ENCODE measurements at places on chromosomes 16 and 17. TPM values are rescaled to one million over a fixed set of nuclear protein-coding genes. Genes with fewer than 3 reads are reported as not detected.

Gene CORO7
- total RNA-seq: 19.4 TPM

Gene ATP2C2
- 5.7 TPM for total RNA-seq

Gene KRTAP4-9
- total RNA-seq: not detected

Gene NPIPB13
- 2.4 TPM for total RNA-seq

Gene SCGB1C2
- not detected for total RNA-seq

Gene NPTX1
- 0.31 TPM for total RNA-seq

Gene ASGR1
- 0.21 TPM for total RNA-seq

Gene ALOX12B
- total RNA-seq: 0.72 TPM

GRCh38 chr17:50424246-50424995 is 1.6 kb upstream of the ACSF2 start:
- DNase-seq: no peak

- peak; percentile 45 for DNase-seq
Measured at GRCh38 chr17:38352245-38353085, 821 bp downstream of the SOCS7 start.

GRCh38 chr17:32719689-32720088 is 157.2 kb downstream of the MYO1D start:
- no peak for DNase-seq

- no peak for DNase-seq
Measured at GRCh38 chr17:40697297-40697696, 6.3 kb downstream of the KRT24 start.

- no peak for DNase-seq
Measured at GRCh38 chr16:2242598-2242997, 6.4 kb downstream of the DNASE1L2 start.

- DNase-seq: no peak
Measured at GRCh38 chr17:13806092-13806491, 204.4 kb upstream of the HS3ST3A1 start.

- DNase-seq: no peak
Measured at GRCh38 chr16:3856367-3857141, 24.0 kb downstream of the CREBBP start.

DNA sequence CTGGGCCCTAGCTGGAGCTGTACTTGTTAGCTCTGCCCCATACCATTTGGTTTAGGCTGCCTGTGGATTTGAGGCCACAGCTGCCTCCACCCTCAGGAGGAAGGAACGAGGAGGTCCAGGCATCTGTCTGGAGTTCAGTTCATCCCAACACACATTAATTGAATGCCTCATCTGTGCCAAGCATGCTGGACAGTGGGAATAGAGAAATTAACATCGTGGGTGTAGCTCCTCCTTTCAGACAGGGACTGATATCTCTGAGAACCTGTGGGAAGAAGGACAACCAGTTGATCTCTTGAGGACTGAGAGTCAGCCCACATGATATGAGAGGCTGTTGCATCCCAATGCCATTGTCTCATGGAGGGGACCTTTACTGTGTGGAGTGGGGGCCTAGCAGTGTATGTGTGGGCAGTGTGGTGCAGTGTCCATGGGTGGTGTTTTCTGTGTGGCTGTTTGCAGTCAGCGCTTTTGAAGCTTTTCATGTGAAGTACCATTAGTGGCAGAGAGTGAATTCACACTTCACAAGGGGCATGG is 29.4 kb upstream of the DDX52 start:
- DNase-seq: no peak

- DNase-seq: no peak
Measured at GRCh38 chr17:61587807-61588660, 3.0 kb downstream of the NACA2 start.

DNA sequence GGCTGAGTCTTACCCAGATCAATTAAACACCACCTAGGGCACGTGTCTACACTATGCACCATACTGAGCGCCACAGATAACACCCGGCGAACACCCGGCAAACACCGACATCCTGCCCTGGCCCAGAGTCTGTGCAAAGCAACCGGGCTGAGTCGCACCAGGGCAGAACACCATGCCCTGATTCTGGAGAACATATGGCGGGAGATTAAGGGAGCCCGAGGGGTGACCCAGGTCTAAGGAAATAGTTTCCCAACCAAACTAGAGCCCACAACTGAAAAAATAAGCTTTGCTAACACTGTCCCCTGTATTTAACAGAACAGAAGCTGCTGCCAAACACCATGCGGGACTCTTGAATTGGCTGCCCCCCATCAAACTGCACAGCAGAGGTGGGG is 22.1 kb downstream of the MYO18A start:
- no peak for DNase-seq

- DNase-seq: no peak
Measured at GRCh38 chr16:20214401-20214800, 112.9 kb downstream of the GP2 start.

DNA sequence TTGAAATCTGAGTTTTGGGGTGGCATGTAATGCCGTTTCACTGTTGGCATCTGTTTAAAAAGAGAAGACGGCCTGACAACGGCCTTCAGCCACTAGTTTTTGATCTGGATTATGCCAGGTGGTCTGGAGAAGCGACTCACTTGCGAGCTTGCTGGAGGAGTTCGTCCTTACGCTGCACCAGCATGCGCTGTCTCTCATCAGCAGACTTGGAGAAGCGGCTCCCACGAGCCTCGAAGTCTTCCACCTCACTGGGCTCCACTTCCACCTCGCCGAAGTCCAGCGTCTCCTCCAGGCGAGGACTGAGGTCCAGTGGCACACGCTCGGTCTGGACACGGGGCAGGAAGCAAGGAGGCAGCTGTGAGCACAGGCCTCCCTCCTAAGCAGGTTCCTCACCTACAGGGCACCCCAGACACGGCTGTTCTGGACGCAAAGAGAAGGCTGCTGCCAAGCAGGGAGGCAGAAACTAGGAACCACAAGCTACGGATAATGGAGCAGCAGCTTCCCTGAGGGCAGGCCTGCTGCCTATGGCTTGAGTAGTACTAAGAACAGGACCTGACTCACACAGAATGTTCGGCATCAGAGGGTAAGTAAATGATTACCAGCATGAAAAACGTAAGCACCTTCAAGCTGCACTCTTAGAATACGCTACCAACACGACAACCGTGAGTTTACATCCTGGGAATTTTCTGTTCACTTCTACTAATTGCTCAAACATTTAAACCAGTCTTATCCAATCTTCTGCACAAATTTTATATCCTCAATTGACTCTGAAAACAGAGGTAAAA is 61.4 kb downstream of the AMFR start:
- no peak for DNase-seq

- no peak for DNase-seq
Measured at GRCh38 chr17:70059071-70059470, 16.0 kb upstream of the KCNJ16 start.

- DNase-seq: no peak
Measured at GRCh38 chr17:18009609-18010420, 29.2 kb downstream of the ATPAF2 start.

DNA sequence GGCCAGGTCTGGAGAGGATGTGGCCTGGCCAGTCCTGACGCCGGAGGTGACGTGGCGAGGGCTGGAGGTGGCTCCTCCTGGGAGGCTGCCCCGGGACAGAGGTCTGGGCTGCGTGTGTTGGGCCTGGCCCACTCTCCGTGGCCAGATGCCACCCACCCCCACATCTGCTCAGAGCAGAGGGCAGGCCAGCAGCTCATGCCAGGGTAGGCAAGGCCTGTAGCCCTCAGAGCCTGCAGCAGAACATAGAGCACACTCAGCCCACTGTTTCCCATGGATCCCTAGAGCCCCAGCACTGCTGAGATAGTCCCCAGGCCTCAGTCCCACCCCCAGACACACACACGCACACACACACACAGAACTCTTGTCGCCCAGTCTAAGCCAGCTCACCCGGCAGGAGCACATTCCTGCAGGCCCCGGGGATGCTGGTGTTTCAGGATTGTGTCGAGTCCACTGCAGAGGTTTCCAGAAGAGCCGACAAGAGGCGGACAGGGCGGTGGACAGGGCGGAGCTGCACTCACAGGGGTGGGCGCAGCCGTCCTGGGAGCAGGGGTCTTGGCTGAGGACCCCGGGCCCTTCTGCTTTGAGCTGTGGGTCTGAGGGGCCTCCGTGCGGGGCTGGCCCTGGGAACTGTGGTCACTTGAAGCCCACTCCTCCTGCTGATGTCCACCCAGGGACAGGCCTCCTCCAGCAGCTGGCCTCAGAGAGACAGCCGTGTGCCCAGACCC is 33.4 kb downstream of the SOX8 start:
- no peak for DNase-seq

DNA sequence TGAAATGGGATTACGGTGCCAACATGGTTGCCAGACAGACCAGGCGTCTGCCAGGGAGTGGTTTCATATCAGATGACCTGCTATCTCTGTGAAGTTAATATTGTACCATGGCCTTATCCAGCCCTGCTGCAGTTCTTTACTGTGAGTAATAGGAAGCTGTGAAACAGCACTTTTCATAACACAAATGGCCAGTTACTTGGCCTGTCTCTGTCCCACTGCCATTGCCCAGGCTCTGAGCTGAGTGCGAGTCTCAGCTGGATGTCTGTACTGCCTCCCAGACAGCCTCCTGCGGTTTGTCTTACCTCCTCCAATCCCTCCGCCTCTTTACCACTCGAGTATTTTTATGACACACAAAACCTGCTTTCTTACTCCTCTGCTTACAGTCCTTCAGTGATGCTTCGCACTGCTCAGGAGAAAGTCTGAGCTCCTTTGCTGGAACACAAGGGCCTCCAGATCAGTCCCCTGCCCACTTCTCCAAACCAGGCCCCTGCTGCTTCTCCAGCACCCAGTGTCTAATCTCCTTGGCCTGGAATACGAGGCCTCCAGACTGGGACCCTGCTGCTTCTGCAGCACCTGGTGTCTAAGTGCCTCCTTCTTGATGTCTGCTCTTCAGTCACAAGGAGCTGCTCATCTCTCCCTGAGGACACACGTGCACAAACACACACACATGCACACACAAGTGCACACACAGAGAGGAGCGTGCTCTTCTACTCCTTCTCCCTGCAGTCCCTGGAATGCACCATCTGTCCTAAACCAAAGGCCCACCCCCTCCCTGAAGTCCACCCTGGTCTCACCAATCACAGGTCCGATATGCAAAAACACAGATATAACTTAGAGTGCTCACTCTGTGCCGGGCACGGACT is 17.1 kb upstream of the RHOT1 start:
- DNase-seq: no peak

GRCh38 chr17:48102798-48103715 is 1.8 kb upstream of the CBX1 start:
- no peak for DNase-seq

- DNase-seq: no peak
Measured at GRCh38 chr17:80709090-80709695, 164.6 kb downstream of the RPTOR start.

- peak; percentile 74 for DNase-seq
Measured at GRCh38 chr17:66777689-66778225, 57.2 kb upstream of the CACNG5 start.

DNA sequence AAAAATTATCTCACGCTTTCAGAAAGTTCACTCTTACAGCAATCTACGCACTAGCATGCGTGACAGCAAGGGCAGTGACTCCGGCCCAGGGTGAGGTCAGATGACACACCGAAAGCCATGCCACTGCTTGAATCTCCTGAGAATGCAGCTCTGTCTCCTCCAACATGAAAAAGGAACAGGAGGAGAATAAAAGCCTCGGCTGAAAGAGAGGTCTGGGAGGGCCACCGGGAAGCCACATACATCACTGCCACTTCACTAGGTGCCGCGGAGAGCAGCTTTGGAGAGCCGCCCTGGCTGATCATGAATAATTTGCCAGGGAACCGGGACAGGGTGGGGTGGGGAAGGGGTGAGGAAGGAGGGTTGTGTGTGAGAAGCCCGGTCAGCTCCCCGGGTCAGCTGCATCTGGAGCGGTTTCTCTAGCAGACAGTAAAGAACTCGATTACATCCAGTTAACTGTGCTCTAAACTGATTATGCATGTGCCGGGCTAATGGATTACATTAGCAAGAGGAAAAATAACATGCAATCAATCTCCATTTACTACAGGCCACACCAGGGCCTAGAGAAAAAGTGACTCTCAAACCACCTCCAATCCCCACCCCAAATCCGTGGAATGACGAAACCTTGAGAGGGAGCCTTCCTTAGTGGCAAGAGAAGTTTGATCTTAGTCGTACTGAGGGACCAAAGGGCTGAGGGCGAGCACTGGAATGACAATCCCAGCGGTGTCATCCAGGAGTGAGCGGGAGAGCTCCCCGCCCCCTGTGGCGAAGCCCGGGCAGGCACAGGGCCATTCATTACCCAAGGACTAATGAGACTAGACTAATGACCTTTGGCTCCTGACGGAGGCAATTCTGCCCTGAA is 100.3 kb downstream of the ZFHX3 start:
- DNase-seq: peak; percentile 30

DNA sequence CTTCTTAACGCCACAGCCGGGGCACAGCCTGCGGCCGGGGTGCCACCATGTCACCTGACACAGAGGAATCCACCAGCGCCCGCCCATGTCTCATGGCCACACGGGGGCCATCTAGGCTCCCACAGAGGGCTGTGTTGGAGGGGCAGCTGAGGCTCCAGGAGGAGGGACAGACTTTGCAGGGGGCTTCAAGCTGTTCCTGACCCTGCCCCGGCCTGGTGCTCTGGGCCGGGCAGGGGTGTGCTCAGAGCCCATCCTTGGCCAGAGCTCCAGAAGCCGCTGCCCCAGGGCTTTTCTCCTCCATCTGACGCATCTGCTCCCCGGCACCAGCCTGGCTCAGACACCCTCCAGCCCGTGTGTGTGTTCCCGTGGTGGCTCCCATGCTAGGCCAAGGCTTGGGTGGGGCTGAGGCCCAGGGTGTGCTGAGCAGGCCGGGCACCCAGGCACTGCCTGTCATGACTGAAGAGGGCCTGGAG is 7.8 kb upstream of the SLC38A10 start:
- no peak for DNase-seq

DNA sequence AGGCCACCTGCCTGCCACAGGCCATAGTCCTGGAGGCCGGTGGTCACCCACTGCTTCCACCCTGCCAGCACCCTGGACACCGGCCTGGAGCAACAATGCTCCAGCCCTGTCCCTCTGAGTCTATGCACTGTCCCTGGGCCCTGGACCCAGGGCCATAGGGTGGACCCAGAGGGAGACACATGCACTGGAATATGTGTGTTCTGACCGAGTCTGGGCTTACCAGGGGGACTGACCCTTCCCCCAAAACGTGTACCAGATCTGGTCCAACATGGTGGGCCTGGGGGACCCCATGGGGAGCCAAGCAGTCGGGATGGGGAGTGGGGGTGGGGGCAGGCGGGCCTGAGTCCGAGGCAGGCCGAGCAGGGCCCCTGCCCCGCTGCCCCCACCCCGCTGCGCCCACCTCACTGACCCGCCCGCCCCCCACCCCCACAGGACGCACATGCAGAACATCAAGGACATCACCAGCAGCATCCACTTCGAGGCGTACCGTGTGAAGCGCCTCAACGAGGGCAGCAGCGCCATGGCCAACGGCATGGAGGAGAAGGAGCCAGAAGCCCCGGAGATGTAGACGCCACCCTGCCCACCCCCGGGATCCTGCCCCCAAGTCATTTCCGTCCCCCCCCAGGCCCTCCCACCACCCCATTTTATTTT is 357.4 kb downstream of the SEC14L1 start:
- DNase-seq: no peak

DNA sequence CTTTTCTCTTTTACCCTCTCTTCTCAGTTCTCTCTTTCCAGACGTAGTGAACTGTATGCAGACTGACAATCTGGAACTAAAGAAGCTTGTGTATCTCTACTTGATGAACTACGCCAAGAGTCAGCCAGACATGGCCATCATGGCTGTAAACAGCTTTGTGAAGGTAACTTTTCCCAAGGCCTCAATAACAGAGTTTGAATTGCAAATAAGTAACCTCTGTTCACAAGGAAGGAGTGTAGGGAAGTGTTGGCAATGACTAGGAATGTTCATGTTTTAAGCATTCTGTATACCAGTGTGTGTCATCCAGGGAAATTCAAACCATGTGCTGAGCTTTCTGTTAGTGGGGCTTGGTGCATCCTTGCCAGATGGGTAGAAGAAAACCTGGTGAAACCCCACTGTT is 18.6 kb downstream of the AP2B1 start:
- no peak for DNase-seq

GRCh38 chr17:58352596-58353388 is 791 bp upstream of the SUPT4H1 start:
- DNase-seq: peak; percentile 76

Data from tongue (tissue), 3 donors.